Stimulated activated CD4-positive, alpha-beta T cell treated with anti-CD3 and anti-CD28 coated beads, Interleukin-4, amount 100 ng/mL, for 4 hours (primary cell): ENCODE measurements at places on chromosomes 7 and 10.

DNA sequence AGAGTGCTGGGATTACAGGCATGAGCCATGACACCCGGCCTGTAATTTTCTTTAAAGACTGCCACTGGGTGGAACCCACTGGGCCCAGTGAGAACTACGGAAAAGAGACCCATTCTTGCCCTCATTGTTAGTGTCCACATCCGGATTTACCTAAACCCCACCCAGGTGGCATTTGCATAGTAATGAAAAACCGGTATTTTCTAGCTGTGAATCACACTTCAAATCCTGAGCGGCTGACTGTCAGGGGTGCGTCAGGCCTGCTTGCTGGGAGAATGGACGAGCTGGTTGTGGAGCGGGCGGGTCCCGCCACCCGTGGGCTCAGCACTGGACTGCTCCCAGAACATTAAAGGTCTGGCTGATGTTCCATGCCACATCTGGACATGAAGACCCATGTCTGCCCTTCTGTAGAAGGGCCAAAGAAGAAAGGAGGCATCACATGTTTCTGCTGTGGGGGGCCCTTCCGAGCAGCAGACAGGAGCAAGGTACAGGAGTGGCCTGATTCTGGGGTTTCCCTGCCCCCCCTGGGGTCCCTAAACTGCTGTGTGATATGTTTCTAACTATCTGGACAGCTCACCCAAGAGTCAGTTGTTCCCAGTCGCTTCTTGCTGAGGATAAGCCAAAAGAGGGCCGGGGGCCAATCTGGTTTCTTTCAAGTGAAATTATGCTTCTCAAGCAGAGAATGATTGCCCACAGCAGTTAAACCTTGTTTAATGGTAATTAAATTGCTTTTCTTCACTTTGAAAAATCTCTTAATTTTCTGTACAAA, 46.4 kb downstream of the KIAA1217 start:
- no peak for DNase-seq

- DNase-seq, result no peak
These were observed at the start of gene FOXI2 for GRCh38 chr10:127736915-127737562. Gene FOXI2, plus strand, starts transcription at chr10:127737185. Its CDS starts 89 bp downstream, at chr10:127737274.

GRCh38 chr7:138608275-138608674, 92.9 kb downstream of the SVOPL start:
- no peak for DNase-seq

DNA sequence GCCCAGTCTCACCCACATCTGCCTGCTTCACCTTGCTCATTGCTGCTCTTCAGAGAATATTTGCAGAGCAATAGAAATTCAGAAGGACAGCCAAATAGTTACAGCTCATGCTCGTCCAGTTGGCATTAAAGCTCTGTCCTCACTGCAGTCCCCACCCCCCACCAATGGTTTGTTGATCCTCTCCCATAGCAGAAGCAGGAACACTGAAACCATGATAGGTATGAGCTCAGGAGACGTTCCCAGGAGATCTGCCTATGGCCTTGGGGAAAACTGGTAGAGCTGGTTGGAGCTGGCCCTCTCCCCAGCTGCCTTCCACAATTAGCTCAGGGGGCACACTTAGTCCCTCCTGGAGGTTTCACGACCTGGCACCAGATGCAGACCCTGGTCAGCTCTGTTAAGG, 68.6 kb upstream of the KMT2C start:
- no peak for DNase-seq

DNA sequence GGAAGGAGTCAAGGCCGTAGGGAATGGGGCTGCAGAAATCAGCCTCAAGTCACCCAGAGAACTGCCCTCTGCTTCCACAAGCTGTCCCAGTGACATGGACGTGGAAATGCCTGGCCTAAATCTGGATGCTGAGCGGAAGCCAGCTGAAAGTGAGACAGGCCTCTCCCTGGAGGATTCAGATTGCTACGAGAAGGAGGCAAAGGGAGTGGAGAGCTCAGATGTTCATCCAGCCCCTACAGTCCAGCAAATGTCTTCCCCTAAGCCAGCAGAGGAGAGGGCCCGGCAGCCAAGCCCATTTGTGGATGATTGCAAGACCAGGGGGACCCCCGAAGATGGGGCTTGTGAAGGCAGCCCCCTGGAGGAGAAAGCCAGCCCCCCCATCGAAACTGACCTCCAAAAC, 50.2 kb upstream of the PDCD4 start:
- DNase-seq, result no peak

- DNase-seq, result no peak
These were observed 55.9 kb upstream of the PAPSS2 start for GRCh38 chr10:87603769-87604168.

DNA sequence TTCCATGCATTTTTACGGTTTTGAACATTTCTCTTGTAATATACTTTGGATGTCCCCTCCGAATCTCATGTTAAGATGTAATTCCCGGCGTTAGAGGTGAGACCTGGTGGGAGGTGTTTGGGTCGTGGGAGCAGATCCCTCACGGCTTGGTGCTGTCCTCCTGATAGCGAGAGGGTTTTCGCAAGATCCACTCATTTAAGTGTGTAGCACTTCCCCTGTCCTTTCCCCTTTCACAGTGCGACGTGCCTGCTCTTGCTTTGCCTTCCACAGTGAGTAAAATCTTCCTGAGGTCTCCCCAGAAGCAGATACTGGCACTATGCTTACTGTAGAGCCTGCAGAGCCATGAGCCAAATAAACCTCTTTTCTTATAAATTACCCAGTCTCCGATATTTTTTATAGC, 6.6 kb downstream of the GPR141 start:
- DNase-seq, result no peak

- no peak for DNase-seq
These were observed 57.8 kb downstream of the RASGEF1A start for GRCh38 chr10:43209074-43209455.

- DNase-seq, result no peak
These were observed 3.8 kb upstream of the DMTF1 start for GRCh38 chr7:87148332-87148955.

DNA sequence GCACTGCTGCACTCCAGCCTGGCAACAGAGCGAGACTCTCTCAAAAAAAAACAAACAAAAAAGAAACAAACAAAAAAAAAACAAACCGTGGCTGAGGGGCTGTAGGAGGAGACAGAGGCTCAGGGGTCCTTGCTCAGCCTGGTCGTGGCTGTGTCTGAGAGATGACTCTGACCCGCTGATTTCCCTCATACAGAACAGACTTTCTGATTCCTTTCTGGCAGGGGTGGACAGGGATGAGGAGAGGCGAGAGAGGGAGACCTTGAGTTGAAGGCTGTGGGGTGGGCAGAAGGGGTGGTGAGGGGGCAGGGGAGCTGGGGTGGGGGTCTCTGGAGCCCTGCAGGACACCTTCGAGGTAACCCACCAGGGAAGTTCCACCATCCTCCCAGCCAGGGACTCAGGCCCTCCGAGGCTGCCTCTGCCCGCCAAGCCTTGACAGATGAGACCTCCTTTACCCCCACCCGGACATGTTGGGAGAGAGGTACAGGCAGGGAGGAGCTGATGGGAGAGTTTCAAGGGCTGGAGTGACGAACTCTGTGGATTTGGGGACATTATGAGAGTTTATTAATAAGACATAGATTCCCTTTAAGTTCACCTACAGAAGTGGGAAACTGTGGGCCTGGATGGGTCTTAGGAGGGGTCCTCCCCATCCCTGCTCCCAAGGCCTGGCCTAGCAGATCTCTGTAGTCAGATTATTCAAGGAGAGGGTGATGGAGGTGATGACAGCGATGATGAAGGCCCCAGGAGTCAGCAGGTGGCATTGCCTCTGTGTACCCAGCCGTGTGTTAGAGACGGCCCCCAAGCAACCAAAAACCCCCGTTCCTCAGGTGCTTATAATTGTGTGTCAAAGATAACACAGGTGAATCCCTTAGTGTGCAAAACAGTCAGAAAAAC, 2.0 kb downstream of the MUC12 start:
- DNase-seq, result no peak

GRCh38 chr7:70241536-70242175, 643.4 kb downstream of the AUTS2 start:
- no peak for DNase-seq

DNA sequence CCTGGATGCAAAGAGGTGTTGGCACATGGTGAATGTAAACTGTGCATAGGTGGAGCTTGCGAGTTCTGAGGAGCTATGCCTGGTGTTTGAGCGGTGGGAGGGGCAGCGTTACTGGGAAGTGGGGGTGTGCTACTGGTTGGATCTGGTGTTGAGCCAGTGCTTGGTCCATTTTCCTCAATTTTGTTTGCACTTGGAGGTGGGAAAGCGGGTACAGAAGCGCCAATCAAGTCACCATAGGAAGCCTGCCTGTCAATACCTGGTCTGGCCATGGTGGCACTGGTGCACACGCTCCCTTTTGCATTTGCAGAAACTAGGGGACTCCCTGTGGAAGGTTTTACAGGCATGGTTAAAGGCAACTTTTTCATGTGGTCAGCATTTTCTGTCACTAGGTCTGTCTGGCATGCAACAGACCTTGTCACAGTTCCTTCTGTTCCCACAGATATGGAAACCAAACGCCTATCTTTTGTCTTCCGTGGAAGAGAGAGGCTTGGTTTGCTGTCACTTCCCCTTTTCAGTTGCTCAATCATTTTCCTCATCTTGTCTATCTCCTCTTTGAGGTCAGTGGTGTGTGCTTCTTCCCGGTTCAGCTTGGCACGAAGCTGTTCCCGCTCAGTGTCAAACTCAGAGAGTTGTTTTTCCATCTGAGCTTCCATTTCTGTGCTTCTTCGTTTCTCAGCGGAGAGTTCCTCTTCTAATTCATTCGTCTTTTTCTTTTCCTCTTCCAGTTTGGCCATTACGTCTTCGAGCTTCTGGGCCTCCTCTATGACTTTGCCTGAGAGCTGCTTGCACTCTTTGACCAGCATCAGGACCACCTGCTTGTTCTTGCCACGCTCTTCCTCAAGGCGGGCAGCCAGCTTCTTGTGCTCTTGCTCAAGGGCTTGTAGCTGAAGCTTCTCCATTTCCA, 81.1 kb downstream of the CTTNBP2 start:
- DNase-seq, result no peak

GRCh38 chr10:74171625-74172024, 20.6 kb downstream of the ADK start:
- no peak for DNase-seq

DNA sequence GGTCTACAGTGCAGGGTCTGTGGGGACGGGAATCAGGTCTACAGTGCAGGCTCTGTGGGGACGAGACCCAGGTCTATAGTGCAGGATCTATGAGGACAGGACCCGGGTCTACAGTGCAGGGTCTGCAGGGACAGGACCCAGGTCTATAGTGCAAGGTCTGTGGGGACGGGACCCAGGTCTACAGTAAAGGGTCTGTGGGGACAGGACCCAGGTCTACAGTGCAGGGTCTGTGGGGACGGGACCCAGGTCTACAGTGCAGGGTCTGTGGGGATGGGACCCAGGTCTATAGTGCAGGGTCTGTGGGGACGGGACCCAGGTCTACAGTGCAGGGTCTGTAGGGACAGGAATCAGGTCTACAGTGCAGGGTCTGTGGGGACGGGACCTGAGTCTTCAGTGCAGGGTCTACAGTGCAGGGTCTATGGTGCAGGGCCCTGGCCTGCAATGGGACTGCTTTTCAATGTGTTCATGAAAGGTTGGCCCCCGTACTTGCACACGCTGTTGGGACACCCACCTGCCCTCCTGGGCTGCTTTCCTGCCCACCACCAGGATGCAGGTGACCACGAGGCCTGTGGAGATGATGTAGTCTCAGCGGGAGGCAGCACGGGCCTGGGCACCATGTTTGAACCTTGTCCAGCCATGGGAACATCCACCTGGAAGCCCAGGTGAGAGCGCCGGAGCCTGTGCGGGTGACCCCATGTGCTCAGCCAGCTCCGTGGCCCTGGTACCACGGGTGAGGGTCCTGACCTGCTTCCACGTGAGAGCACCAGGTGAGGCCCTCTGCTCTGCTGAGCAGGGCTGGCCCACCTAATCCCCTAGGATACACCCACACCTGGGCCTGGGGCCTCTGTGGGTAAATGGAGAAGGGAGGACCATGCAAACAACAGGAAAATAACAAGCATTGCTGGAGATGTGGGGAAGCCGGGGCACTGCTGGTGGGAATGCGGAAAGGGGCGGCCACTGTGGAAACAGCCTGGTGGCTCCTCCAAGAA, 91.4 kb upstream of the DIP2C start:
- DNase-seq, result no peak

- DNase-seq, result peak; percentile 48
These were observed 4.8 kb upstream of the TRDMT1 start for GRCh38 chr10:17206210-17206709.

- no peak for DNase-seq
These were observed 81.6 kb upstream of the ICA1 start for GRCh38 chr7:8343556-8343955.

GRCh38 chr10:131187926-131188325, 123.6 kb downstream of the TCERG1L start:
- no peak for DNase-seq

DNA sequence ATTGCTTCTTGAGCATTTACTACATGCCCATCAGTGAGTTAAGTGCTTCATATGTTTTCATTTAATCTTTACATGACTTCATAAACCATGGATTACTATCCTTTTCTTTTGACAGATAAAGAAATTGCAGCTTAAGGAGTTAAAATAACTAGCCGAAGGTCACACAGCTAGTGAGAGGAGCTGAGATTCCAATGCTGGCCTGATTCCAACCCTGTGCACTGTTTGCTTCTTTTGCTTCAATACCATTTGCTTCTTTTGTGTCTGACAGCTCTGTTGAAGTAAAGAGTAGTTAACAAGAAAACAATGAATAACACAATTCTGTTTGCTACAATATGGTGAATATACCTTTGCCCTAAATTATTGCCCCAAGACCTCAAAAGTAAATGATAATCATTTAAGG, 132.4 kb downstream of the GRM3 start:
- DNase-seq, result no peak

DNA sequence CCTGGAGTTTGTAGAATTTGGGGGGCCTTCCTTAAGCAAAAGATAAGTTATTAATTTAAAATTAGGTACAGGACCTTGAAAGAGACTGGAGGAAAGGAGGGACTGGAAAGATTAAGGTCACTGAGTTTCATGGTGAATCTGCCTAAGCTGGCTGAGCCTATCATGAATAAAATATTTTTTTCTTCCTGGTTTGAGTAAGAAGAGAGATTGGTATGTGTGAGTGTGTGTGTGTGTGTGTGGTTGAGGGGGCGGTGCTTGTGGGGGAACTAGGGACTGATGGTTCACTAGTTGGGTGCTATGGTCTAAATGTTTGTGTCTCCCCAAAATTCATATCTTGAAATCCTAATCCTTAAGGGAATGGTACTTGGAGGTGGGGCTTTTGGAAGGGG, 142.5 kb upstream of the PRKCQ start:
- no peak for DNase-seq

DNA sequence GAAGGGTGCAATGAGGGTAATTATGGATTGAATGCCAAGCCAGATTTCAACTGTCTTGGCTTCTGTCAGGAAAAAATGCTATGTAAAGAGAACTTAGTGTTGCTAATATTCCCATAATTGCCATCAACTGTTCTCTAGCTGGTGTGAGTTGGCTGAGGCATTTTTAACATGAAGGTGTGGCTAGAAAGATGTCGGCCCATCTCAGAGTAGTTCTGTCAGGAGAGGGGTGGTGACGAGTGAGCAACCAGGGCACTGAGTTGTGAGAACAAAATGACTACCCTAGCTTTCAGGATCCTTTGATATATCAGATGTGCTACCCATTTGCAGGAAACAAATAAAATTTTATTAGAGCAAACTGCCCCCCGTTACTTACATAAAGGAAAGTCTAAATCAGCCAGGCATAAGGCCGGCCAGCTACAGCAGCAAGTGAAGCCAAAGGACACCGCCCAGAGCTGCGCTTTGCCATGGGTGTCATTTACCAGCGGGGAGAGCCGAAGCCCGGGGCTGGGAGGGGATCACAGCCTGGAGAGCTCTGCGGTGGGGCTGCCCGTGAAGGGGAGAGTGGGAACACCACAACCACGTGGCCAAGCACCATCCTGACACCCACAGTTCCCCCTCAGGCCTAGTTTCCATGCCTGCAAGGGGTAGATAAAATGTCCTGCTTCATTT, 141.4 kb downstream of the ICA1 start:
- DNase-seq, result no peak

GRCh38 chr7:55504093-55504859, 68.0 kb downstream of the VOPP1 start:
- no peak for DNase-seq
